Activated naive CD4-positive, alpha-beta T cell treated with anti-CD3 and anti-CD28 coated beads, Interleukin-2, amount 10 ng/mL, durations not matched to agents 7 days and 5 days (primary cell): ENCODE measurements at places on chromosomes 16 and 17.
A peak's percentile ranks its signal among the peaks of the same experiment; 100 is the strongest.

- DNase-seq = peak; percentile 8
Observed at GRCh38 chr17:3988297-3989040, 24.2 kb upstream of the ATP2A3 start.

- DNase-seq = no peak
Observed at GRCh38 chr16:23131931-23132621, 17.2 kb downstream of the USP31 start.

GRCh38 chr16:2779151-2779920, 2.3 kb upstream of the ELOB start:
- DNase-seq = peak; percentile 19

DNA sequence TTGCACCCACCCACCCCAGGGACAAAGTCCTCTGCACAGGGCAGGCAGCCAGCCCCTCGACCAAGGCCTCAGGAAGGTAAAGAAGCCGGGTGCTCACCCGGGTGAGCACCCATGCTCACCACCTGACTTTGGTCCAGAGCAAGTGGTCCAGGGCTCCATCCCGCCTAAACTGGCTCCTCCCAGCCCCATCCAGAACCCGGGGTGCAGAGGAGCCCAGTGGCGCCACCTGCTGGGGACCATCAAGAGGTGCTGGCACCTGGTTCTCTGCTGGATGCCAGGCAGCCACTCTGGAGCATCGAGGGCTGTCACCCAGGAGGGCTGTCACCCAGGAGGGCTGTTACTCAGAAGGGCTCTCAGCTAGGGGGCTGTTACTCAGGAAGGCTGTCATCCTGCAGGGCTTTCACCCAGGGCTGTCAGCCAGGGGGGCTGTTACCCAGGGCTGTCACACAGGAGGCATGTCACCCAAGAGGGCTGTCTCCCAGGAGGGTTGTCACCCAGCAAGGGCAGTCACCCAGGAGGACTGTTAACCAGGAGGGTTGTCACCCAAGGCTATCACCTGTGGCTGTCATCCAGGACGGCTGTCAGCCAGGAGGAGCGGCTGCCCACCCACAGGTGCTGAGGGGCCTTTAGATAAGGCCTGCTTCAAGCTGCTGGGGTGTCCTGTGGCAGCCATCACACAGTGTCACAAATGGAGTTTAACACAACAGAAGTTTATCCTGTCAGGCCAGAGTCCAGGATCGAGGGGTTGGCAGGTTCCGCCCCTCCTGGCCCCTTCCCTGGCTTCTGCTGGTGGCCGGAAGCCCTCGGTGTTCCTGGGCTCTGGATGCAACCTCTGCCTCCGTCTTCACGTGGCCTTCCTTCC, 98.5 kb downstream of the TNFRSF13B start:
- peak; percentile 59 for DNase-seq

DNA sequence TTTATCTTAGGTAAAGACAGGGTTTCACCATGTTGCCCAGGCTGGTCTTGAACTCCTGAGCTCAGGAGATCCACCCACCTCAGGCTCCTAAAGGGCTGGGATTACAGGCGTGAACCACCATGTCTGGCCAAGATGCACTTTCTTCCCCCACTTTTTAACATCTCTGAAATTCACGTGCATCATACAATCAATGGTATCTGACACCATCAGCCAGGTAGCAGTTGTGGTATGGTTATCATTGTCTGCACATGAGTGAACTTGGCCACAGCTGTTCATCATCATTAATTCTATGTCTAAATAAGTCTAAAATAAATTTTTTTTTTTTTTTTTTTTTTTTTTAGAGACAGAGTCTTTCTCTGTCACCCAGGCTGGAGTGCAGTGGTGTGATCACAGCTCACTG, 34.2 kb upstream of the MYLK3 start:
- DNase-seq = no peak

DNA sequence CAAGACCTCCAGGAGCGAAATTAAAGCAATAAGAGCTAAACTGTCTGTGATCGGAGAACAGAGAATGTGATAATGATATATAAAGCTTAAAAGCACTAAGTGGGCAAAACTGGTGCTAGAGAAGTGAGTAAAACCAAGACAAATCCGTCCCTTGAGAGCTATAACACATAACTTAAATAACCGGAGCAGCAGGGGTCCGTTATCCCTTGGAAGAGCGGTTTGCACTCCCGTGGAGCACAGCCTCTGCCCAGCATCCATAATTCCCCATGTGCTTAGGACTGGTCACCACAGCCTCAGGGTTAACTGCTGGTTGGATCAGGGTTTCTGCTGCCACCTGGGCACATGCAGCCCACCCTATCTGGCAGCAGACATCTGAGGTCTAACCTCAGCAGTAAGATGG, 489.0 kb downstream of the NPIPA7 start:
- no peak for DNase-seq

GRCh38 chr17:50207792-50208567, 6.5 kb upstream of the COL1A1 start:
- DNase-seq = no peak

GRCh38 chr16:8892101-8892575, 10.0 kb downstream of the LITAFD start:
- DNase-seq = peak; percentile 14

GRCh38 chr16:49932946-49933345, 77.0 kb upstream of the ZNF423 start:
- no peak for DNase-seq

GRCh38 chr17:66655861-66656260, 179.1 kb upstream of the CACNG5 start:
- DNase-seq = no peak

GRCh38 chr17:66492561-66493005, 190.2 kb downstream of the PRKCA start:
- no peak for DNase-seq

GRCh38 chr16:4537376-4538343, 913 bp downstream of the CDIP1 start:
- no peak for DNase-seq

DNA sequence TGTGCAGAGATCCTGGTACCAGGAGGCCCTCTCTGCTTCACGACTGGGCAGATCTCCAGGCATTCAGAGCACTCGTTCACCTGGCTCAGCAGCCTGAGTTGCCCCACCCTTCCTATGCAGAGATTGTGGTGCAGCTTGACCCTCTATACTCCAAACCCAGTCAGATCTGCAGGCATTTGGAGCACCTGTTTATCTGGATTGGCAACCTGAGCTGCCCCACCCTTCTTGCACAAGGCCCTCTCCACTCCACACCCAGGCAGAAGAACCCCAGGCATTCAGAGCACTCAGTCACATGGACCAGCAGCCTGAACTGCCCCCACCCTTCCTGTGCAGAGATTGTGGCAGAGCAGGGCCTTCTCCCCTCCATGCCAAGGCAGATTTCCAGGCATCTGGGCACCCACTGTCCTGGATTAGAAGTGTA, 88.4 kb upstream of the CDH5 start:
- no peak for DNase-seq

DNA sequence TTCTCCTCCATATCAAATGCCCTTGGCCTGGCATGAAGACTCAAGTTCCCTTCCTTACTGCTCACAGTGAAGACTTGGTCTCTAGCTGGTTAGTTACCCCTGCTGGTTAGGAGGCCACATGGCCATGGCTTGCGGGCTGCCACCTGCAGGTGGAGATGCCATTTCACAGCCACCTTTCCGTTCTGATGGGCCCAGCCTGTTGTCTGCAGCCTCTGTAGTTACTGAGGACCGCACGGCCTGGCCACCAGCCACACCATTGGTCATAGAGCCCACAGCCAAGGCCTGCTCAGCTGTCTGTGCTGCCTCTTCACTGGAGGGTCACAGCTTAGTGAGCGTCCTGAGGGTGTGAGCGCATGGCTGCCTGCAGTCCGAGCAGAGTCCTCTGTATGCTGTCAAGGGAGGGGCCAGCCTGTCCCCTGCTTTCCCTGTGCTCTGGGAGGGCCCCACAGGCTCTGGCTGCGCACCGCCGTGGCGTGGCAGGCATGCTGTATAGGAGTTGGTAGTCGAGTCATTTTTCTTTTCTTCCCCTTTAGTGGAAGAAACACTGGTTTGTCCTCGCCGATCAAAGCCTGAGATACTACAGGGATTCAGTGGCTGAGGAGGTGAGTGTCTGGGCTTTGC, 59.2 kb downstream of the PLD6 start:
- DNase-seq = peak; percentile 60

- no peak for DNase-seq
Observed at GRCh38 chr16:66245868-66246267, 120.6 kb upstream of the CDH5 start.

GRCh38 chr17:35242158-35242804, 591 bp upstream of the SLFN5 start:
- peak; percentile 93 for DNase-seq

- DNase-seq = no peak
Observed at GRCh38 chr16:30401768-30402425, 5.5 kb upstream of the ZNF771 start.

DNA sequence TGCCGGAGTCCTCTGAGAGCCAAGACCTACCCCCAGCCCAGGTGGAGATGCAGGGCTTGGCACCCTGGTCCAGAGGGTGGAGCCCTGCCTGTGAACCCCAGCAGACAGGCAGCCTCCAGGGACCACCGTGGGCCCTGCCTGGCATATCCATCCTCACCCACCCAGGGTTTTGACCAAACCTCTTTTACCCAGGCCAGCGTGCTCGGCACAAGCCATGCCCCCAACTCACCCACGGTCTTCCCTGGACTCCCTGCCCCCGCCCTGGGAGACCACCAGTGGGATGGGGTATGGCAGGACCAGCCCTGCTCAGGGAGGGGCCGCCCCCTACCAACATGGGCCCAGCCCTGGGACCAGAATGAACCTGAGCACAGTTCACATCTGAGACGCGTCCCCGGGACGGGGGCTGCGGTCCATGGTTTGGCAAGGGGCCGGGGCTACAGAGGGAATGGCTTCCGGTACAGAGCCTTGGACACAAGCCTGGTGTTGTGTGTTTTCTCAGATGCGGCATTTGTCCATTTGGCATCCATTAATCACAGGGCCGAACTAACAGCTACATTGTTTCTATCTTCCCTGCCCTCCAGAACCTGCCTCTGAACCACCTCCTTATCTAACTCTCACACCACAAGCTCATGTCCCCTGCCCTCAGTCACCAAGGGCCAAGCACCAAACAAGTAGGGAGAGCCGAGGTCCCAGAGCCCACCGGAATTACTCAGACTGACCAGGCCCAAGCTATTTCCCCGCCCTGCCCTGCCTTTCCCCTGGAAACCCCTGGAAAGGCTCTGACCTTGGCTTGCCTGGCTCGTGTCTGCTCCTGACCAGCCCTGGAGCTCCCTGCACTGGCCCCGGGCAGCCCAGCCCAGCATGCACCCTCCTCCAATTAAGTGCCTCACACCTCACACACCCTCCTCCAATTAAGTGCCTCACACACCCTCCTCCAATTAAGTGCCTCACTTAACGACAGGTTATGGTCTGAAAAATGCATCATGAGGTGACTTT, 14.1 kb downstream of the HS3ST6 start:
- no peak for DNase-seq

DNA sequence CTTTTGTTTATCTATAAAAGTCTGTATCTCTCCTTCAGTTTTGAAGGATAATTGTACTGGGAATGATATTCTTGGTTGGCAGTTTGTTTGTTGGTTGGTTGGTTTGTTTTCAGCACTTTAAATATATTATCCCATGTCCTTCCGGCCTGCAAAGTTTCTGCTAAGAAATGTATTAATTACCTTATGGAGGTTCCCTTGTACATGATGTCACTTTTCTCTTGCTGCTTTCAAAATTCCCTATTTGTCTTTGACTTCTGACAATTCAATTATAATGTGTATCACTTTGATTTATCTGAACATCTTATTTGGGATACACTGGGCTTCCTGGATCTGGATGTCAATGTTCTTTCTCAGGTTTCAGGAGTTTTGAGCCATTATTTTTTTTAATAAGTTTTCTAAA, 4.1 kb upstream of the KRT34 start:
- no peak for DNase-seq

GRCh38 chr16:28260193-28260592, 32.1 kb upstream of the SBK1 start:
- DNase-seq = no peak
